ENCODE measurements at places on chromosomes 6 and 20.

- no peak for DNase-seq
These were observed 65.4 kb upstream of the ZNFX1 start for GRCh38 chr20:49343246-49343645.

- no peak for DNase-seq
These were observed 130.8 kb upstream of the SLC22A23 start for GRCh38 chr6:3587660-3588059.

DNA sequence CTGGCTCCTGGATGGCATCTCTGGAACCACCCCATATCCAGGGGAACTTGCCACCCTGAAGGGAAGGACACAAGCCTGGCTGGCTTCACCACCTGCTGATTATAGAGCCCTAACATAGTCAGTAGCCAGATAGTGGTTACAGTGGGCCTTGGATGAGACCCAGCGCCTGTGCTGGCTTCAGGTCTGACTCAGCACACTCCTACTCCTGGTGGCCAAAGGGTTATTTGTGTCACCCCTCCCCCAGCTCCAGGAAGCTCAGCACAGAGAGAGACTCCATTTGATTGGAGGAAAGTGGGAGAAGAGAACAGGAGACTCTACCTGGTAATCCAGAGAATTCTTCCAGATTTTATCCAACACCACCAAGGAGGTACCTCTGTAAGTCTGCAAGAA, 12.8 kb downstream of the SNX14 start:
- DNase-seq, result no peak

- peak; percentile 1 for DNase-seq
These were observed at the start of gene ZNF311 for GRCh38 chr6:29005183-29005885. Gene ZNF311 (minus strand): TSS chr6:29005315. CDS start chr6:29003954, 1,361 bp downstream.

DNA sequence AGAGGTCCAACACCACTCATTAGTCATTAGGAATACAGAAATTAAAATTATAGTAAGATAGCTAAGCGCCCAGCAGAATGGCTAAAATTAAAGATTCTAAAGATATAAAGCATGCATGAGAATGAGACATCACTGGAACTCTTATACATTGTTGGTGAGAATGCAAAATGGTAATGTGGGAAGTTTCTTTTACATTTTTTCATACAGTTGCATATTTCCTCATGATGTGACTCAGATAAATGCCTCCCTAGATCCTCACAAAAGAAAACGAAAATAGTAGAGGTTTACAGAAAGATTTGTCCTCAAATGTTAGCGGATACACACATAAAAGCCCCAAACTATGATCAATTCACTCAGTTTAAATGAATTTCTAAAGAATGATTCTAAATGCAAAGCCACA, 633.7 kb upstream of the GJE1 start:
- DNase-seq, result no peak

All from NCI-H1694 treated with DMSO at 0.1 percent for 48 hours (cell line).